Gastrocnemius medialis (tissue), 4 donors: ENCODE measurements at places on chromosomes 12 and 14. TPM values are rescaled to one million over a fixed set of nuclear protein-coding genes. Genes with fewer than 3 reads are reported as not detected.

The KRT74 gene
- not detected for total RNA-seq

The GPRC5D gene
- total RNA-seq: not detected

The FGF6 gene
- 5.9 TPM for total RNA-seq

The KRT6A gene
- not detected for total RNA-seq

The TSPAN9 gene
- total RNA-seq: 4.7 TPM

The GUCY2C gene
- total RNA-seq: not detected

DNA sequence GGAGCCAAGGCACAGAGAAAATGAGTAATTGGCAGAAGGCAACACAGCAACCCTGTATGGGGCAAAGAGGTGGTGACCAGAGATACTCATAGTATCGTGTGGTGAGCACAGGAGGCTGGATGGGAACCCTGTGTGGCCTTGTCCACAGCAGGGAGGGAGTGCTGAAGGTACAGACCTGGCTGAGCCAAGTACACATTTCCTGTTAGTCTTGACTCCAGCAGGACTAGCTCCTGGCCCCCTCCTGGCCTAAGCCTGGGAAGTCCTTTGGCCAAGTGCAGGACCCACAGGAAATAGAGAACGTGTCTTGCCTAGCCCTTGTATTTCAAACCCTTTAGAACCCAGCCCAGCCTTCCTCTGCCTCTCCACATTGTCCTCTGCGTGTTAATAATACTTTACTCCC lies 289.8 kb upstream of the PWP1 start:
- no peak overlapping the region for H3K27ac ChIP-seq
- H3K36me3 ChIP-seq: no peaks in the 10 kb centered on the region
- no peak for DNase-seq
- no peaks in the 10 kb centered on the region for H3K4me1 ChIP-seq

DNA sequence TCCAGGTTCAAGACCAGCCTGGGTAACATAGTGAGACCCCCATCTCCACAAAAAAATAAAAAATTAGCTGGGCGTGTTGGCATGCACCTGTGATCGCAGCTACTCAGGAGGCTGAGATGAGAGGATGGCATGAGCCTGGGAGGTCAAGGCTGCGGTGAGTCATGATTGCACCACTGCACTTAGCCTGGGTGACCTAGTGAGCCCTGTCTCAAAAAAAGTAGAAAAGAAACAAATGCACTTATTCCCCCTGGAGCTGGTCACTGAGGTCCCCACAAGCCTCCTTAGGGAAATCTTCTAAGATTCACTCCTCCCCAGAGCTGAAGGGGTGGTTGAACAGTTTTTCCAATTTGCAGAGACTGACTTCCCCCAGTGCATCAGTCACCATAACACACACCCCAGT lies 1.6 kb downstream of the CD9 start:
- no peaks in the 10 kb centered on the region for H3K27me3 ChIP-seq
- H3K36me3 ChIP-seq: no peaks in the 10 kb centered on the region
- H3K27ac ChIP-seq: peak overlapping the region; percentile 85
- peak overlapping the region; percentile 90 for H3K4me3 ChIP-seq

DNA sequence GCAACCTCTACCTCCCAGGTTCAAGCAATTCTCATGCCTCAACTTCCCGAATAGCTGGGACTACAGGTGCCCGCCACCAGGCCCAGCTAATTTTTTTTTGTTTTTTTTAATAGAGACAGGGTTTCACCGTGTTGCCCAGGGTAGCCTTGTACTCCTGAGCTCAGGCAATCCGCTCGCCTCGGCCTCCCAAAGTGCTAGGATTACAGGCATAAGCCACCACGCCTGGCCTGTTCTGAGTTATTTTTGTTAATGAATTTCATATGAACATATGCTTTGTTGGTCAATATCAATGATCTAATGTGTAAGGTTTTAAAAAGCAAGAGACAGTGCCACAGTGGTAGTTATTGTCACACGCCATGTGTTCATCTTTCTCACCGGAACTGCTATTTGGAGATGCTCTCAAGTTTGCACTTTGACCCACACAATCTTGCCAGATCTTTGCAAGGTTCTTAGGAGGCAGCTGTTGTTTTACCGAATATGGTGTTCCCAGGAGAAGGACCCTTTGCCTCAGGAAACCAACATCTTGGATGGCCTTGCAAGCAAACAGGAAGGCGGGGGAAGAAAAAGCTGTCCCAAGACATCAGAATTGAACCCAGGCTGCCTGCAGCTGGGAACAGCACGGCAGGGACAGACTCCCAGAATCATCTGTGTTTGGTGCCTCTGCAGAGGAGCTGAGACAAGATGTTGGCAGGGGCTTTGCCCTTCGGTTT lies 30.0 kb downstream of the GALNT16 start:
- H3K4me1 ChIP-seq: peaks cover 12% of the 10 kb centered on the region
- H3K4me3 ChIP-seq: no peak overlapping the region
- H3K27ac ChIP-seq: peak overlapping the region; percentile 63
- no peaks in the 10 kb centered on the region for H3K27me3 ChIP-seq
- no peak for DNase-seq
- H3K36me3 ChIP-seq: no peaks in the 10 kb centered on the region

- no peaks in the 10 kb centered on the region for H3K27me3 ChIP-seq
- H3K4me3 ChIP-seq: no peak overlapping the region
- H3K4me1 ChIP-seq: no peaks in the 10 kb centered on the region
- no peak overlapping the region for H3K27ac ChIP-seq
- no peaks in the 10 kb centered on the region for H3K36me3 ChIP-seq
- DNase-seq: no peak
Observed at GRCh38 chr12:101803978-101804377, 26.8 kb downstream of the GNPTAB start.

DNA sequence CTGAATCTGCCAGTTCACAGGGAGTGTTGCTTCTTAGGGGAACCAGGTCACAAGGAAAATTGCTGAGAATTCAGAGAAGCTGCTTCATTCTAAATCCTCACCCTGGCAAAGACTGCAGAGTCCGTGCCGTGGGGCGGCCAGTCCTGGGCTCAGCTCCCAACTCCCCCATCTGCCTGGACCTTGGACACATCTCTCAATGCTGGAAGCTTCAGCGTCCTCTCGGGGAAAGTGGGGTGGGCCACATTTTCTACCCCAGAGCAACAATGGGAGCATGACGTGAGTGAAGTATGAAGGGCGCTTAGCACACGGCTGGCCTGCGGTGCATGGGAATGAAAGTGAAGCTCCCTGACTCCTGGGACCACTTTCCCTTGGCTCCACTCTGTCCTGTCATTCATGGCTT lies 31.2 kb downstream of the HVCN1 start:
- H3K4me1 ChIP-seq: peaks cover 7% of the 10 kb centered on the region
- DNase-seq: no peak
- no peaks in the 10 kb centered on the region for H3K36me3 ChIP-seq
- H3K27me3 ChIP-seq: no peaks in the 10 kb centered on the region

DNA sequence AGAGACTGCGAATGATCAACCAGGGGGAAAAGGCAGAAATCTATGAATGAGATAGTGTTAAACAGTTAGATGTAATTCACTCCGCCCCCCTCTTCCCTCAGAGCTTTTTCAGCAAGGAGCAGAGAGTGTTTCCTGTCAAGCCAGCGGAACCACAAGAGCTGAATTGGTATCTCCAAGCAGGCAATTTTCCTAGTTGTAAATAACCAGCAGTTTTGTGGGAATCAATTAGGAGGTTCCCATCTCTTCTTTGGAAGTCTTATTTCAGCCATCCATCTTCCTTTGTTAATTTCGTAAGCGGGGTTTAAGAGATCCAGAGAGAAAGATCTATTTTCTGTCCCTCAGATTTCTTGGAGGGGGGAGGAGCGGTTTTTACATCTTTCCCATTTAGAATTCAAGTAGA lies 178.0 kb downstream of the FOXN3 start:
- peaks cover 40% of the 10 kb centered on the region for H3K4me1 ChIP-seq
- DNase-seq: no peak
- H3K4me3 ChIP-seq: no peak overlapping the region
- H3K27ac ChIP-seq: no peak overlapping the region

- no peak overlapping the region for H3K27ac ChIP-seq
- no peaks in the 10 kb centered on the region for H3K27me3 ChIP-seq
- H3K4me3 ChIP-seq: no peak overlapping the region
- H3K4me1 ChIP-seq: no peaks in the 10 kb centered on the region
- no peak for DNase-seq
Observed at GRCh38 chr12:23847857-23848256, 101.6 kb downstream of the SOX5 start.

DNA sequence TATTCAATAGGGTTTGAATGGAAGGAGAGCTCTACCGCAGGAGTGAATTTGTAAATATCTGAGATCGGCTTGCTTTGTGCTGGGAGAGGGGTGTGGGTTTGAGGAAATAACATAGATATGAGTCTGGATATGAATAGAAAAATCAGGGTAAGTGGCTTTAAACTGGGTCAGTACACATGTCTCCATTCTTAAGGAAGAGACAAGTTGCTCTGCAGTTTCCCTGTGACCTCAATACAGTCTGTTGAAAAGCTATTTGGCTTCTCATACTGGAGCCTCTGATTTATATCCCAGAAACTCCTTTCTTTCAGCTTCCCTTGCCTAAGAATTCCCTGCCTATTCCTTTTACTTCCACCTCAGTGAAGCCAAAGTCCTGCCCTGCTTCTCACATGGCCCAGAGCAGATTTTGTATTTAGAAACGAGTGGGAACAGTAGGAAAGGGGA lies 153.5 kb upstream of the ATF7IP start:
- H3K4me1 ChIP-seq: peaks cover 3% of the 10 kb centered on the region
- no peak overlapping the region for H3K4me3 ChIP-seq
- no peaks in the 10 kb centered on the region for H3K36me3 ChIP-seq
- no peak overlapping the region for H3K27ac ChIP-seq
- H3K27me3 ChIP-seq: no peaks in the 10 kb centered on the region

GRCh38 chr12:57055824-57056223 lies 5.9 kb upstream of the MYO1A start:
- H3K27ac ChIP-seq: no peak overlapping the region
- H3K36me3 ChIP-seq: no peaks in the 10 kb centered on the region
- no peak for DNase-seq
- no peak overlapping the region for H3K4me3 ChIP-seq

- no peak overlapping the region for H3K27ac ChIP-seq
- H3K4me1 ChIP-seq: peaks cover 13% of the 10 kb centered on the region
- no peaks in the 10 kb centered on the region for H3K27me3 ChIP-seq
Observed at GRCh38 chr12:121532503-121533393, 48.1 kb downstream of the KDM2B start.

GRCh38 chr14:89813617-89814031 lies 140.9 kb downstream of the EFCAB11 start:
- no peaks in the 10 kb centered on the region for H3K27me3 ChIP-seq
- no peaks in the 10 kb centered on the region for H3K4me1 ChIP-seq
- DNase-seq: no peak
- H3K27ac ChIP-seq: no peak overlapping the region

DNA sequence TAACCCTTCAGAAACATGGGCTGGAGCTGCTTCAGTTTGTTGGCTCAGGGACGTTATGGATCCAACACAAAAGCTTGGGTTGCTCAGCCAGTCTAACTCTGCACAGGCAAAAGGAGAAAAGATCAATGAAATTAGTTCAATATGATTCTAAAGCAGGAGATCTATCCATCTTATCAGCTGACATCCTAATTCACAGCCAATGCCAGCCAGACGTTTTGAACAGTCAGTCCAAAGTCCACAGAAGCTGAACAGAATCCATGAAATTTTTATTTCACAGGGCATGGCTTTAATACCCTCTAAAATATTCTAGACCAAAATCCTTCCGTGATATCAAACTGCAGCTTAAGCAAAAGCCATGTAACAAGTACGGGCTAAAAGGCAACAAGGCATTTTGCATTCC lies 13.7 kb downstream of the NRDE2 start:
- DNase-seq: no peak
- no peaks in the 10 kb centered on the region for H3K36me3 ChIP-seq
- H3K27me3 ChIP-seq: no peaks in the 10 kb centered on the region
- no peaks in the 10 kb centered on the region for H3K4me1 ChIP-seq
- H3K27ac ChIP-seq: no peak overlapping the region

DNA sequence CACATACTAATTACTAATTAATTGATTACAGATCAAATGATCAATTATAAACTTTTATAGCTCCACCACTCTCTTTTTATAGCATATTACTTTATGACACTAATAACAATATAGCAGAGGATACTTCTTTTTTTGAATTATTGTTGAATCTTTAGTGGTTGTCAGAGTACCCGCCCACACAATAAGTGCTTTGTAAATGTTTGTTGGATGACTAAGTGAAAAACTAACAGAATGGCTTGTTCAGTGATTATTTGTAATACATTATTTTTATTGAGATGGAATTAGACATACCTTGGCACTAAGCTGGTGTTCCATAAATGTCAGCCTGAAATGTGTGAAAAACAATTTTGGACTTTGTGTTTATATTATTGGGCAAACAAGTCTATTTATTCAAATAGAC lies 670.5 kb upstream of the ATXN7L3B start:
- no peaks in the 10 kb centered on the region for H3K36me3 ChIP-seq
- no peak for DNase-seq

- no peak for DNase-seq
- no peak overlapping the region for H3K27ac ChIP-seq
- no peaks in the 10 kb centered on the region for H3K27me3 ChIP-seq
- no peaks in the 10 kb centered on the region for H3K4me1 ChIP-seq
- H3K36me3 ChIP-seq: no peaks in the 10 kb centered on the region
Observed at GRCh38 chr12:19970821-19971220, 397.5 kb upstream of the PDE3A start.

- H3K4me1 ChIP-seq: peaks cover 68% of the 10 kb centered on the region
- peak overlapping the region; percentile 91 for H3K27ac ChIP-seq
- DNase-seq: peak; percentile 49
- H3K27me3 ChIP-seq: no peaks in the 10 kb centered on the region
Observed at GRCh38 chr14:105324080-105324778, 9.7 kb downstream of the PACS2 start.

DNA sequence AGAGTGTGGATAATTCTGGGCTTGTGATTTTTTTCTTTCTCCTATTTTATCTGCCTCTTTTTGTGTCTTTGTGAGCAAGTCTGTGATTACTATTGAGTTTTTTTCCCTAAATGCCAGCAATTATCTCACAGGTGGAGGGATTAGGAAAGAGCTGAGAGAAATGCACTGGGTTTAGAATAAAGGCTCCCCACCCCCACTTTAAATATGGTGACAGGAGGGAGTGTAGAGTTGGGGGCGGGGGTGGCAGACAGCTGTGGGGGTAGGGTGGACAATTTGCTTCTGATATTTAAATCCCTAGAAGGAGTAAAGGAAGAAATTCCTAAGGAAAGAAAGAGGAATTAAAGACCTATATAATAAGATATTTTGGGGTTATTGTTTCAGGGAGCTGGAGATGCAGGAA lies 145.9 kb downstream of the NRXN3 start:
- no peaks in the 10 kb centered on the region for H3K36me3 ChIP-seq
- H3K4me3 ChIP-seq: no peak overlapping the region
- peaks cover 7% of the 10 kb centered on the region for H3K27me3 ChIP-seq
- no peak for DNase-seq
- no peak overlapping the region for H3K27ac ChIP-seq

- H3K27ac ChIP-seq: no peak overlapping the region
- no peaks in the 10 kb centered on the region for H3K27me3 ChIP-seq
- H3K4me3 ChIP-seq: no peak overlapping the region
- no peak for DNase-seq
Observed at GRCh38 chr14:42163136-42163535, 556.5 kb downstream of the LRFN5 start.
